ENCODE measurements at places on chromosomes 12 and 14.

DNA sequence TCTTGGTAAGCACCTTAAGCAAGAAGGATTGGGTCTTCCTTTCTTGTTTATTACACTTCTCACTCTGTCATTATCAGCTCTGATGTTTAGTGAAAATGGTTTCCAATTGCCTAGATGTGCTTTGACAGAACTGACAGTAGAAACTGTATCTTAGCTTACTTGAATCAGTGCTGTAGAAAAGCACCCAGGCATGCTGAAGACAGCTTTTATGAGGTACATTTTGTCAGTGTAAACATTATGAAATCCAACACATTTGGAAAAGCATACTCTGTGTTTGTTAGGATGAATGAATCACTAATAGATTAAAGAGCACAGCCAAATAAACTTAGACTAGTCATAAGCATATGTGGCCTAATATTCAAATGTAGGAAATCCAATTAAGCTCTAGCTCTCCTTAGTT, 290.2 kb upstream of the NPAS3 start:
- H3K27ac ChIP-seq = no peak overlapping the region
- no peaks in the 10 kb centered on the region for H3K36me3 ChIP-seq
- H3K27me3 ChIP-seq = no peaks in the 10 kb centered on the region
- H3K4me3 ChIP-seq = no peak overlapping the region
- no peak for DNase-seq
- no peaks in the 10 kb centered on the region for H3K4me1 ChIP-seq

- no peak for DNase-seq
- H3K27me3 ChIP-seq = no peaks in the 10 kb centered on the region
- no peaks in the 10 kb centered on the region for H3K36me3 ChIP-seq
- H3K4me3 ChIP-seq = no peak overlapping the region
- no peak overlapping the region for H3K27ac ChIP-seq
Measured at GRCh38 chr14:59347511-59347900, 117.7 kb downstream of the GPR135 start.

DNA sequence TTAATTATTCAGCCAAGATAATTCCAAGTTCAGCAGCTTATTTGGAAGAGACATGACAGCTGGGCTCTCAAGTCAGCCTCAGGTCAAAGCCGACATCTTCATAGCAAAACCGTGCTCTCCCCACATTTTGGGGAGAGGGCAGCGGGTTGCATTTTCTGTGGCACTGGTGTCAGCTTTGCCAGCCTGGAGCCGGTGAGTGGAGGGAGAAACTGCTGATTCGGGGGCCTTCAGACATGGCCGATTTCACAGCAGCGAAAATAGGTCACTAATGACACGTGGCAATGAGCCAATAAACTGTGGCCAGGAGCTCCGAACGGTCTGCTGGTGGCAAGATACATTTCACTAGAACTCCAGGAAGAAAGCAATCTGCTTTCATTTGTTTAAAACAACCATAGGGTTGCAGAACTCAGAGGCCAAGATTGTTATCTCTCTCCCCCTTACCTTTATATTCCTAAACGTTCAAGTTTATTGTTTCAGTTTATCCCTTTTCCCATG, 173.2 kb downstream of the CAND1 start:
- DNase-seq = no peak
- peaks cover 36% of the 10 kb centered on the region for H3K27me3 ChIP-seq
- H3K4me3 ChIP-seq = no peak overlapping the region
- H3K27ac ChIP-seq = no peak overlapping the region

DNA sequence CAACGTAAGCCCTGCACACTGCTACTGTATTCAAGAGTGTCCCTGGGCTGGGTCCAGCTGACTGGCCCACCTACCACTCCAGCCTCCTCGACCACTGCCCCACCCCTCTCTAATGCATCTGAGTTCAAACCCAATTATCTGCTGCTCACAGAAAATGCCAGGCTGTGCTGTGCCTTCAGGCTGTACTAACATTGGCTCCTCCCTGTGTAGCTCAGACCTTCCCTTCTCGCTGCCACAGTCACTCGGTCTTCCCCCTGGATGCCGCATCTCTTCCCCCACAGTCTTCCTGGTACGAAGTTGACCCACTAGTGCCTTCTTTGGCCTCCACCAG, 12.1 kb downstream of the FICD start:
- no peaks in the 10 kb centered on the region for H3K27me3 ChIP-seq
- no peak overlapping the region for H3K4me3 ChIP-seq
- peaks cover 6% of the 10 kb centered on the region for H3K4me1 ChIP-seq
- H3K36me3 ChIP-seq = peaks cover 78% of the 10 kb centered on the region

- H3K27me3 ChIP-seq = no peaks in the 10 kb centered on the region
- no peak overlapping the region for H3K4me3 ChIP-seq
- no peaks in the 10 kb centered on the region for H3K36me3 ChIP-seq
- no peak for DNase-seq
- no peak overlapping the region for H3K27ac ChIP-seq
Measured at GRCh38 chr14:93099196-93099595, 16.5 kb downstream of the ITPK1 start.

- no peak for DNase-seq
- H3K27ac ChIP-seq = no peak overlapping the region
- H3K4me3 ChIP-seq = no peak overlapping the region
Measured at GRCh38 chr12:62683776-62684569, 217.3 kb downstream of the MON2 start.

GRCh38 chr14:86712727-86713126, 1182.8 kb downstream of the FLRT2 start:
- no peak overlapping the region for H3K27ac ChIP-seq
- no peaks in the 10 kb centered on the region for H3K36me3 ChIP-seq
- no peaks in the 10 kb centered on the region for H3K27me3 ChIP-seq
- no peak overlapping the region for H3K4me3 ChIP-seq
- DNase-seq = no peak
- no peaks in the 10 kb centered on the region for H3K4me1 ChIP-seq

- H3K4me3 ChIP-seq = no peak overlapping the region
- H3K27ac ChIP-seq = no peak overlapping the region
- no peak for DNase-seq
- H3K27me3 ChIP-seq = no peaks in the 10 kb centered on the region
- H3K4me1 ChIP-seq = peaks cover 16% of the 10 kb centered on the region
Measured at GRCh38 chr14:103711516-103712431, 3.5 kb downstream of the XRCC3 start.

GRCh38 chr14:91516663-91517388, 6.7 kb upstream of the PPP4R3A start:
- no peak overlapping the region for H3K27ac ChIP-seq
- no peaks in the 10 kb centered on the region for H3K4me1 ChIP-seq
- no peak overlapping the region for H3K4me3 ChIP-seq
- H3K36me3 ChIP-seq = no peaks in the 10 kb centered on the region
- no peak for DNase-seq

- DNase-seq = no peak
- peaks cover 65% of the 10 kb centered on the region for H3K4me1 ChIP-seq
- H3K36me3 ChIP-seq = peaks cover 5% of the 10 kb centered on the region
- no peak overlapping the region for H3K4me3 ChIP-seq
- H3K27me3 ChIP-seq = no peaks in the 10 kb centered on the region
- peak overlapping the region; percentile 49 for H3K27ac ChIP-seq
Measured at GRCh38 chr12:6784761-6785160, 4.6 kb upstream of the CD4 start.

GRCh38 chr12:46412857-46413256, 40.3 kb upstream of the SLC38A2 start:
- peaks cover under 1% of the 10 kb centered on the region for H3K4me1 ChIP-seq
- no peak overlapping the region for H3K4me3 ChIP-seq
- peaks cover 1% of the 10 kb centered on the region for H3K27me3 ChIP-seq
- peaks cover 1% of the 10 kb centered on the region for H3K36me3 ChIP-seq
- no peak for DNase-seq
- no peak overlapping the region for H3K27ac ChIP-seq

- H3K27ac ChIP-seq = no peak overlapping the region
- peaks cover 12% of the 10 kb centered on the region for H3K4me1 ChIP-seq
- DNase-seq = no peak
- no peak overlapping the region for H3K4me3 ChIP-seq
- H3K27me3 ChIP-seq = peaks cover 21% of the 10 kb centered on the region
Measured at GRCh38 chr12:47985596-47986290, 18.5 kb downstream of the COL2A1 start.

DNA sequence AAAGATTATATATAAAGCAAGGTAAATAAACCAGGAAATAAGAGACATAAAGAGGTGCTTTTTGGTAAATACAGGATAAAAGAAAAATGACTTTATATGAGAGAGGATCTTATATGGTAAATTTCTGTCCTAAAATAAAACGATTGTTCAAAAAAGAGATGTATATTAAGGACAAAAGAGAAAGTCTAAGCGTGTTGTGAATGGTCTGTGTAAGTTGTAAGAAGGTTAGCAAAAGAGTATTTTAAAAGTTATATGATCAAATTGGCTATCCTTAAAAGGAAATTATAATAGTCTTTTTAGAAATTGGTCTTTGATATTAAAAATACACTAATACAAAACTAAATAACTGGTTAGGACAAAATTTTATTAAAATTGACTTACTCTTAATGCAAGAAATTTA, 14.1 kb upstream of the ACSM4 start:
- DNase-seq = no peak
- no peaks in the 10 kb centered on the region for H3K4me1 ChIP-seq
- no peaks in the 10 kb centered on the region for H3K36me3 ChIP-seq
- no peaks in the 10 kb centered on the region for H3K27me3 ChIP-seq
- H3K4me3 ChIP-seq = no peak overlapping the region
- H3K27ac ChIP-seq = no peak overlapping the region

GRCh38 chr12:102865821-102866615, 51.0 kb downstream of the PAH start:
- H3K4me3 ChIP-seq = no peak overlapping the region
- H3K36me3 ChIP-seq = no peaks in the 10 kb centered on the region
- no peaks in the 10 kb centered on the region for H3K27me3 ChIP-seq
- DNase-seq = no peak
- H3K4me1 ChIP-seq = no peaks in the 10 kb centered on the region

DNA sequence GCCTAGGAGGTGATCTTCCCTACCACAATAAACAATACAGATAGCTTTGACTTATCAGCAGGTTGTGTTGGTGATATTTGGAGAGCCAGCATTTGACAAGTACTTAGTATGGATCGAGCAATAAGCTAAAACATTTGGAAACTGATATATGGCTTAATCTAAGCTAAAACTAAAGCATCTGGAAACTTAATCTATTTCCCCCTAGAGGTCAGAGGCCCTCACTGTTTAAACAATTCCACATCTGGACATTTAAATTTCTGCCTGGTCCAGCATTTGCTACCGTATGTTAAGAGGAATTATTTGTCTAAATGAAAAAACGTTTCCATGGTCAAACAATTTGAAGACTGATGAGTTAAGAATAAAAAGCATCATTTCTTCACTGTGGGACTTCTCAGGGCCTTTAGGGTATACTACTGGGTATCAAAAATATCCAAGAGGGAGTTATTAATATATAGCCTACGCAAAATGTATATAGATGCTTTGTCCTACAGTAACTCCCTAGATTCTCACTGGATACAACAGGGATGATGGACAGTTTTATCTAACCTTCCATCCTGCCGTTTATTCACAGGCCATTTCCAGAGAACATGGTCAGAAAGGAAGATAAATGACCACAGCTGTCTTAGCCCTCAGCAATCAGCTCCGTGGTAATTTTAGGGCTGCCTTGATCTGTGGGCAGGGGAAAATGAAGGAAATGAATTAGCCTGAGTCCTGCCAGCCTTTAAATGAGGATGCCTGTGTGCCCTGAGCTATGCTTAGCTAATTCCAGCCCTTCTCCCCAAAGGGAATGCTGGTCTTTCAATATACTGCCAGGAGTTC, 135.4 kb upstream of the NUDT4 start:
- H3K4me1 ChIP-seq = peaks cover 30% of the 10 kb centered on the region
- no peaks in the 10 kb centered on the region for H3K27me3 ChIP-seq
- H3K4me3 ChIP-seq = no peak overlapping the region
- H3K36me3 ChIP-seq = no peaks in the 10 kb centered on the region
- DNase-seq = no peak

GRCh38 chr14:94171208-94171607, 2.9 kb upstream of the PPP4R4 start:
- H3K27me3 ChIP-seq = peaks cover 46% of the 10 kb centered on the region
- no peaks in the 10 kb centered on the region for H3K36me3 ChIP-seq
- no peak for DNase-seq
- H3K4me1 ChIP-seq = peaks cover 20% of the 10 kb centered on the region
- no peak overlapping the region for H3K27ac ChIP-seq

GRCh38 chr12:67096533-67097318, 172.4 kb upstream of the CAND1 start:
- H3K4me1 ChIP-seq = no peaks in the 10 kb centered on the region
- H3K27ac ChIP-seq = no peak overlapping the region
- no peak overlapping the region for H3K4me3 ChIP-seq
- no peaks in the 10 kb centered on the region for H3K27me3 ChIP-seq
- H3K36me3 ChIP-seq = no peaks in the 10 kb centered on the region
- no peak for DNase-seq

DNA sequence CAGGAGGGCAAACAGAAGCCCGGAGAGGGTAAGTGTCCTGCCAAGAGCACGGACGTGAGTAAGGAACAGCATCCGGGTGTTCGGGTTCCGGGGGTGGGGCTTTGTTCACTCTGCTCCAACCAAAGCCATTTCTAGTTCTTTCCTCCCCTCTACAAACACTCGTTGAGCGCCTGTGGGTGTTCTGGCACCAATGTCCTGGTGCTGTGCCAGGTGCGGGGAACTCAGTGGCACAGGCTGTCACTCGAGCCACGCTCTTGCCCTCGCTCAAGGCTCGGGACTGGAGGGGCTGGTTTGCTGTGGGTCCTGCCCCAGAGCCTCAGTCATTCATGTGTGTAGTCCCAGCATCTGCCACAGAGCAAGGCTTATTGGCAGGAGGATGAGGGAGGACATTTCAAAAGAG, 157.5 kb downstream of the CALM1 start:
- no peak overlapping the region for H3K27ac ChIP-seq
- no peaks in the 10 kb centered on the region for H3K27me3 ChIP-seq
- H3K4me3 ChIP-seq = no peak overlapping the region
- H3K4me1 ChIP-seq = no peaks in the 10 kb centered on the region
- no peak for DNase-seq

DNA sequence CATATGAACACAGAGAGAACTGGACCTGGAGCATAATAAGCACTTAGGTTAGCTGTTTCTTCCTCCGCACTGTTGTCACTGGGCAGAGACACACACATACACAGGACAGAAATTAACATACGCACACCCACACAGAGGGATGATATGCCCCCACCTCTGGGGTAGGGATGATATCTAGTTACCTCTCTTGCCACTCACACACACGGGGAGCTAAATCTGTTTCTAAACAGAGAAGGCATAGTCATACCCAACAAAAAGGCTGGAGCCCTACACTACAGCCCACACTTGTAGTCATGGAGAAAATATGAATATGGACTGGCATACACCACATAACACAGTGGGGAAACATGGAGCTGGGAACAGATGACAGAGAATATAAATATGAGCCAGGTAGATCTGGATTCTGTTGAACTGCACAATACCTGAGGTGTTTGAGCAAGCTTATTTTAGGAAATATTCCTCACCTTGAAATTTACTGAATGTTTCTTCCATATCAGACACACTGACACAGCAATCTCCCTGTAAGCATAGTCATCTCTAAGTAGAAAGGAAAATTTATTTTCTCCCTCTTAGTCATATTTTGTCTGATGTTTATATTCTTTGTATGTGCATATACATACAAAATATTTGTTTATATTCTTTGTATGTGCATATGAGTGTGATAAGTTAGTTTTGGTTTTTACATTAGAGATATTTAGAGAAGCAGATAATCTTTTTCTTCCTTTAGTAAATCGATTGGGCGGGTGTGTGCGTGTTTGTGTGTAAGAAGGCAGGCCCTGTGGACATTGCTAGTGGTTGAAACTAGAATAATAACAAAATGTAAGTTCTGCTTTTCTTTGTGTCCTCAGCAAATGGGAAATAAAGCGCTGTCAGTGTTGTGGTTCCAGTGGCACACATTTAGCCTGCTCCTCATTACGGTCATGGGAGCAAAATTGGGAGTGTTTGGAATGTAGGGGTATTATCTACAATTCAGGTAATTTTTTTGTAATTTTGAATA, 20.9 kb upstream of the SCFD1 start:
- H3K4me3 ChIP-seq = no peak overlapping the region
- DNase-seq = no peak
- peak overlapping the region; percentile 34 for H3K27ac ChIP-seq
- H3K36me3 ChIP-seq = peaks cover 52% of the 10 kb centered on the region
